ENCODE measurements at places on chromosomes 11 and 22. TPM values are rescaled to one million over a fixed set of nuclear protein-coding genes. Genes with fewer than 3 reads are reported as not detected.

CFAP300 gene
- total RNA-seq: not detected

MTMR3 gene
- total RNA-seq: 76.5 TPM

NECTIN1 gene
- 3.9 TPM for total RNA-seq

MISFA gene
- total RNA-seq: 1.2 TPM

MMP8 gene
- total RNA-seq: not detected

RFPL1 gene
- not detected for total RNA-seq

BRSK2 gene
- 1.5 TPM for total RNA-seq

CCDC15 gene
- total RNA-seq: 1.8 TPM

Data from B cell (primary cell).